ENCODE measurements at places on chromosomes 5 and 9. TPM values are rescaled to one million over a fixed set of nuclear protein-coding genes. Genes with fewer than 3 reads are reported as not detected.
A peak's percentile ranks its signal among the peaks of the same experiment; 100 is the strongest.

GRCh38 chr5:82563745-82564144 is 285.6 kb upstream of the RPS23 start:
- peaks cover 12% of the 10 kb centered on the region for H3K4me1 ChIP-seq
- no peaks in the 10 kb centered on the region for H3K27me3 ChIP-seq
- no peak for DNase-seq
- H3K27ac ChIP-seq, result no peak overlapping the region

- H3K27me3 ChIP-seq, result no peaks in the 10 kb centered on the region
- DNase-seq, result no peak
Measured at GRCh38 chr5:40273936-40274335, 405.8 kb upstream of the PTGER4 start.

GRCh38 chr9:5509573-5509972 is 758 bp upstream of the PDCD1LG2 start:
- H3K4me3 ChIP-seq, result no peak overlapping the region
- DNase-seq, result no peak
- no peaks in the 10 kb centered on the region for H3K36me3 ChIP-seq
- no peaks in the 10 kb centered on the region for H3K4me1 ChIP-seq
- no peaks in the 10 kb centered on the region for H3K27me3 ChIP-seq

- H3K27me3 ChIP-seq, result no peaks in the 10 kb centered on the region
- H3K27ac ChIP-seq, result no peak overlapping the region
- no peaks in the 10 kb centered on the region for H3K4me1 ChIP-seq
- no peak overlapping the region for H3K4me3 ChIP-seq
- DNase-seq, result no peak
- H3K36me3 ChIP-seq, result no peaks in the 10 kb centered on the region
Measured at GRCh38 chr5:96279801-96280542, 153.1 kb downstream of the PCSK1 start.

DNA sequence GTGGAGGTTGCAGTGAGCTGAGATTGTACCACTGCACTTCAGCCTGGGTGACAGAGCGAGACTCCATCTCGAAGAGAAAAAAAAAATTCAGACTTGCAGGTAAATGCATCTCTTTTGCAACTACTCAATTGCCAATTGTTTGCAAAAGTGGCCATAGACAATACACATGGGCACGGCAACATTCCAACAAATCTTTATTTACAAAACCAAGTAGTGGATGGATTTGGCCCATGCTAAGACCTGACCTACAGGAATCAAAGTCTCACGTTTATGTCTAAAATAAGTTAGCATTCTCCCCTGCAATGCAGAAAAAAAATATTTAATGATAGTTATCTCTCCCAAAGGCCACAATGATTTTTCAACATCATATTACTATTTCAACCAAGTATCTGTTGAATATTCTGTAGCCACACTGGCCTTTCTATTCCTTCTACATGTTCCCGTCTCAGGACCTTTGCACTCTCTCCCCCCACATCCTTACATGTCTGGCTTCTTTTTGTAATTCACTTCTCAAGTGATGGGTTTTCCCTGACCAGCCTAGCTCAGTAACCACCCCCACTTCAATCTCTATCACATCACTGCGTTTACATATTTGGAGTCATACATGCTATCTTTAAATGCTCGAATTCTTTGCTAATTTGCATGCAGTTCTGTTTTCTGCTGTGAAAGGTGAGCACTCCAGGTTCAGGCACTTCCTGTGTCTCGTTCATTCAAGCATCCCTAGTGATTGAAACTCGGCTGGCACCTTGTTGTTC is 54.2 kb downstream of the FNBP1 start:
- peak; percentile 18 for DNase-seq
- H3K4me1 ChIP-seq, result peaks cover 9% of the 10 kb centered on the region
- H3K4me3 ChIP-seq, result no peak overlapping the region
- H3K36me3 ChIP-seq, result no peaks in the 10 kb centered on the region
- no peaks in the 10 kb centered on the region for H3K27me3 ChIP-seq
- no peak overlapping the region for H3K27ac ChIP-seq

Gene TRIM36
- total RNA-seq, result 31.7 TPM
